ENCODE measurements at places on chromosomes 6 and 20.

GRCh38 chr6:148364056-148364824, 21.6 kb downstream of the SASH1 start:
- no peak for DNase-seq

- DNase-seq, result no peak
These were observed 125.4 kb downstream of the FYN start for GRCh38 chr6:111747829-111748228.

DNA sequence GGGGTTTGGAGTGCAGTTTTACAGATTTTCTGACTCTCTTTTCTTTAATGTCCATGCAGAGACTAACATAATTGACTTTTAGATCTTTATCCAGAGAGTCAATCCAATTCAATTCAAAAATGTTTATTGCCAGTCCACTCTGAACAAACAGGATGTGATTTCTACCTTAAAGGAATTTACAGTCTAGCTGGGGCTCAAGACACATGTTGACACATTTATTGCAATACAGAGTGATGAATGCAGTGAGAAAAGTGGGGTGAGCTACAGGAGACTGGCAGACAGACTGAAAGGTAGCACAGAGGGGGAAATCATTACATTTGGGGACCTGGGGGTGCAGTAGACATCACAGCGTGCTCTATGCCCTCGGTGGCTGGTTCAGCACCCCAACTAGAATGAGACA, 193.9 kb downstream of the SLC24A3 start:
- DNase-seq, result no peak

DNA sequence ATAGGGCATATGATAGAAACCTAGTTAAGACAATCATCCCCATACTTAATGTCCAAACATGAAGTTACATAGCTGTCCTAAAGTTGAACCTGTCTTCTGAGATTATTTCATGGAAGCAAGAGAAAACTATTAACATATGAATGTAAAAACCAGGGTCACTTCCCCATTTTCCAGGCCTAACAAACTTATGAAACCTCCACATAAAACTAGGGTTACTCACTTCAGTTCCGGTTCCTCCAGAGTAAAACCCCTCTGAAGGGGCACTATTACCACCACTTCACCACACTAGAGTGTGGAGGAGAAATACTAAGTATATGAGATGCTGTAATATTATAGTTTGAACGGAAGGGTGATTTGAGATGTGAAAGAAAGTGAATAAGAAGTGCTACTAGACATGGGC, 14.9 kb downstream of the PRKN start:
- no peak for DNase-seq

DNA sequence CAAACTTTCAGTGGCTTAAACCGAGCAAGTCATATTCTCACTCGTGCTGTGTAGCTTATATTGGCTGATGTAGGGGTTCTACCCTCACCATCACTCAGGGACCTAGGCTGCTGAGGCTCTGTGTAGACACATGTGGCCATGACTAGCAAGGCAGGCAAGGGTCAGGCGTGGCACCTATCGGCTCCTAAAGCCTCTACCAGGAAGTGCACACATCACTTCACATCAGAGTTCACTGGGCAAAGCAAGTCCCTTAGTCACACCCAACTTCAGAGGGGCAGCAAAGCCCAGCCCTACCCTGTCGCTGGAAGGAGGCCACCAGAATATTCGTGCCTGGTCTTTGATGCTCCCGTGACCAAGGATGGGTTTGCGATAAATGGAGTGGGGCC, 42.9 kb downstream of the PPP1R14C start:
- DNase-seq, result no peak

GRCh38 chr6:52612336-52613054, 35.6 kb upstream of the TRAM2 start:
- DNase-seq, result no peak

- no peak for DNase-seq
These were observed 14.4 kb upstream of the HLA-DQA1 start for GRCh38 chr6:32622545-32623401.

DNA sequence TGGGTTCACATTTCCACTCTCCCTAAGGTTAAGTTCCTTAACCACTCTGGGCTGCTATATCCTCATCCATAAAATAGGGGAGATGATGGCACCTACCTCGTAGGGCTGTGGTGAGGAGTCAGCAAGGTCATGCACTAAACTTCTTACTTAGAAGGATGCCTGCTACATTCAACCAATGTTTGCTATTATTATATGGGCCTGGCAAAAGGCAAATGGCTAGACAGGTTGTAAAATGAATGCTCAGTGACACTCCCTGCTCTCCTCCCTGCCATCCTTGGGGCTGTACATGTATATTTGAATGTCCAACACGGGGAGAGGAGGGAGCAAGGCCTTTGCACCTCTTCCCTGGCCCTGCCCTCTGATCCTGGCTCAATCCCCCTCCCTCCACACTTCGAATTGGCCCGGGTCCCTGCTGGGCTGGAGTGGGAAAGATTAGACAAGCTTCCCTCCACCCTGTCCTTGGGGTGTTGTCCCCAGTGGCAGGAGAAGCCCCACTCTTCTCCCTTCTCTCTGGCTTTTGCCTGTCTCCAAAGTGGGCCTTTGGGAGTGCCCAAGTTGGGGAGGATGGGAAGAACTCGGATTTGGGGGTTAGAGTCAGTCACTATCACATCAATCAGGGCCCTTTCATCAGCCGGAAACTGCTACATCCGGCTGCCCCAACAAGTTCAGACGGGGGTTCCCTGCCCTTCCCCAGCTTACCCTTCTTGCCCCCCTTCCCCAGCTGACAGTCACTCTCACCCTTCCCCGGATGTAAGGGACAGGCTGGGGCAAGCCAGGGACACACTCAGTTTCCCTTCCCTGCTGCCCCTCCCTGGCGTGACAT, 36.3 kb upstream of the VEGFA start:
- no peak for DNase-seq

DNA sequence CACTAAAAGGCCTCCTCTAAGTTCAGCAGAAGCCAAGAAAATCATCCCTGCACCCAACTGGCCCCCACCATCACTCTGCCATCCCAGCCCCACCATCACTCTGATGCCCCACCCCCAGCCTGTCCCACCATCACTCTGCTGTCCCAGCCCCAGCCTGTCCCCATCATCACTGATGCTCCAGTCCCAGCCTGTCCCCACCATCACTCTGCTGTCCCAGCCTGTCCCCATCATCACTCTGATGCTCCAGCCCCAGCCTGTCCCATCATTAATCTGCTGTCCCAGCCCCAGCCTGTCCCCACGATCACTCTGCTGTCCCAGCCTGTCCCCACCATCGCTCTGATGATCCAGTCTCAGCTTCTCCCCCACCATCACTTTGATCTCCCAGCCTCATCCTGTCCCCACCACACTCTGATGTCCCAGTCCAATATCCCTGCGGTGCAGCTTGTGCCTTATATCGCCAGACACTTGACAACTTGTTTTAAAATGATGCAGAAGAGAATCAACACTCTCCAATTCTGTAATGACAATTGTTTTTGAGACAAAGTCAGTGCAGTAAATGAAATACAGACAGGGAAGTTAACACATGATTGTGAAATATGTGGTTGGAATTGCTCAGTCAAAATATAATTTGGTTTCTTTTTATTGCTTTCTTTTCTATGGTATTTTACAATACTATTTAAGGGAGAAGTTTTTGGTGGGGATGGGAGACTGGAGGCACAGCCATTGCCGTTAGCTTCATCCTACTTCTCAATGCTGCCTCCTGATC, 100.8 kb downstream of the TNFAIP3 start:
- DNase-seq, result no peak

DNA sequence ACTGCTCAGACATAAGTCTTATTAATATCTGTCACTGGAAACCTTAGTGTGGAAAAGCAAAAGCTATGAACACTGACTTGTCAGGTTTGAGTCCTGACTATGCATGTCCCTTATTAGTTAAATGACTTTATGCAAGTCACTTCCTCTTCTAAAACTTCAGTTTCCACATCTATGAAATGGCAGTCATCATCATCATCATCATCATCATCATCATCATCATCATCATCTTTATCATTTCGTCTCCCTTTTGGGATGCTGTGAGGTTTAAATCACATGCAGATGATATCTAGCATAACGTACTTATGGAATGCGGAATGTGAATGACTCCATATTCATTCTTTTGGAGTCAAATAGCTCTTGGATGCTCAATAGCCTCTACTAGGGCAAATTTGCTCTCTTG, 24.5 kb downstream of the HDGFL1 start:
- no peak for DNase-seq

GRCh38 chr6:33082702-33083101, 6.9 kb downstream of the HLA-DPB1 start:
- no peak for DNase-seq

DNA sequence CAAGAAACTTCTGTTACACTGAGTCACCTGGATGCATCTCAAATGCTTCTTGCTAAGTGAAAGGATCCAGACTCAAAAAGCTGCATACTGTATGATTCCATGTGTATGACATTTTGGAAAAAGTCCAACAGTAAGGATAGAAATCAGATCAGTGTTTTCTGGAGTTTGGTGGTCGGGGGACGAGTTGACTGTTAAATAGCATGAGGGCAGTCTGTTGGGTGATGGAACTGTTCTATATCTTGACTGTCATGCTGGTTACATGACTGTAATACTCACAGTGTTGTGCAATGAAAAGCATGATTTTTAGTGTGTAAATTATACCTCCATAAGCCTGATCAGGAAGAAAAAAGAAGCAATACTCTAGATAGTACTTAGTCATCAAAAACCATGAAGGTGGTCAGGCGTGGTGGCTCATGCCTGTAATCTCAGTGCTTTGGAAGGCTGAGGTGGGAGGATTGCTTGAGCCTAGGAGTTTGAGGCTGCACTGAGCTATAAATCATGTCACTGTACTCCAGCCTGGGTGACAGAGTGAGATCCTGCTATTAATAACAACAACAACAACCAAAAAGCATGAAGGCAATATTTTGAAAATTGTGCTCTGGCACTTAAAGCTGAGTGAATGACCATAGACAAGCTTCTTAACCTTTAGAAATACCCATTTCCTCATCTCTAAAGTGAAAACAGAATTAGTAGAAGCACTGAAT, 30.5 kb upstream of the SASH1 start:
- no peak for DNase-seq

DNA sequence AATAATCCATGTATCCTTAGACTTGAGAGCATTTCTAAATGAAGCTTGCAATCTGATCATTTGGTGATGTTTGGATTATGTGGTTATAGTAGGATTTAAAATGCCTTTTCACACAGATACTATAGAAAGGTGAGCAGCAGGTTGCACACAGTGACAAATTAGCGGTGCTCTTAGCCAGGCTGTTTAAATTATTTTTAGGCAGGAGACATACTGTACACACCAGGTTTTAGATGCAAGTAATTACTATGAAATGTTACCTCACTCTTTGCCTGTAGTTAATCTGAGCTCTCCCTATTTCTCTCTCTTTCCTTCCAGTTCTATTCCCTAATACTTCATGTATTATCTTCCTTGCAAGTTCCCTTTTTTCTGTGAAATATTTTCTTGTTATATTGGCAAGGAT, 191.7 kb downstream of the RIMS1 start:
- no peak for DNase-seq

- no peak for DNase-seq
These were observed 25.5 kb downstream of the RNF144B start for GRCh38 chr6:18412644-18413043.

GRCh38 chr20:60937585-60937984, 314.5 kb upstream of the CDH4 start:
- DNase-seq, result no peak

GRCh38 chr6:103404799-103405198, 1454.9 kb downstream of the HACE1 start:
- no peak for DNase-seq

GRCh38 chr6:21831521-21832291, 238.2 kb downstream of the SOX4 start:
- no peak for DNase-seq

DNA sequence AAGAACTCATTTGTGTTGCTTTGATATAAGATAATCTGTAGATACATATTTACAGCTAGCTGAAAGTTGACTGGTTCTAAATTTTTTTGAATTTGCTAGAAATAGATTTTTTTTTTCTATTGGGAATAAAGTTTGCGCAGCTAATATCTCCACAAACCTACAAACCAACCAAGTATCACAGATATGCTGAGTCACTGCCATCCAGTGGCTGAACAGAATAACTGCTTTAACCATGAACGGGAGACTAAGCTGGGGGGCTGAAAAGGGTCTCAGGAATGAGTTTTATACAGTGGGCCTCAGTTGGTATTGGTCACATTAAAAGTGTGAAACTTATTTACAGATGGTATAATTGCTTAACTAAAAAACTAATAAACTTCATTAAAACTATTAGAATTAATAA, 326.7 kb upstream of the CNR1 start:
- DNase-seq, result no peak

DNA sequence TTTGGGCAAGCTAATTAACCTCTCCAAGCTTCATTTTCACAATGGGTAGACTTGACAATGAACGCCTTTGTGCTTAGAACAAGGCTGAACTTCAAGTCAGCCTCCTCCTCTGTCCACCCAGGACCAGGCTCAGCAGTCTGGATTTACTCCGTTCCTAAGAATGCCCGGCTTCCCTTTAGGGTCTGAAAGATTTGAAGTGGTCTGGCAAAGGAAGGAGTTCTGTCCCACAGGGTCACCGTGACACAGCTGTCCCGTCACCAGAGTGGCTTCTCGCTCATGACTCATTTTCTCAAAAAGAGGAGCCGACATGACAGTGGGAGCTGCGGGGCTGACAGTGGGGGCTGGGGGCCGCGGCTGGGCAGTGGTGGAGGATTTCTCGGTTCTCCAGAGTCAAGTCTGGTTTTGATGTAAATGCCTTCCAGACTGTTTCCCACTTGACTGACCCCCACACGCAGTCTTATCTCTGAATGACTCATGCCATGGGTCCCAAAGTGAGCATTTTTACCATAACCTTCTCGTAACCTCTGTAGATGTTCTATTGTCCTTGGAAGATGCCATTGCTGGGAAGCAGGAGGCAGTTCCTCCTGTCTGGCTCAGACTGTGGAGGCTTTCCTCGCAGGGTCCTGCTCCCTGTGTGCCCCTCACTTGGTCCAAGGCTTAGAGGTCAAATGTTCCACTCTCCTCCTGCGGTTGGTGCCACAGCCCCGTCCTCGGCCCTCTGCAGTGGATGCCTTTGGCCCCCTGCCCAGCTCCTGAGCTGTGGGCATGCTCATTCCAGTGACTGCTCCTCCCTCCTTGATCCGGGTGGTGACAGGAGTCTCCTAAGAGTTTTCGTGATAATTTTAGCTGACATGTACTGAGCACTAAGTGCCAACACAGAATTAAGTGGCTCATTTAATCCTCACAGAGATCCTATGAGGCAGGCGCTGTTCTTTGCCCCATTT, 253.1 kb downstream of the FNDC1 start:
- no peak for DNase-seq

GRCh38 chr20:63833776-63834490, 2.9 kb upstream of the ZBTB46 start:
- DNase-seq, result no peak
